ENCODE measurements at places on chromosomes 2 and 18.

- peaks cover 17% of the 10 kb centered on the region for H3K27me3 ChIP-seq
- no peaks in the 10 kb centered on the region for H3K36me3 ChIP-seq
- DNase-seq, result no peak
- H3K4me3 ChIP-seq, result no peak overlapping the region
These were observed 263.2 kb downstream of the TGIF1 start for GRCh38 chr18:3713166-3713565.

DNA sequence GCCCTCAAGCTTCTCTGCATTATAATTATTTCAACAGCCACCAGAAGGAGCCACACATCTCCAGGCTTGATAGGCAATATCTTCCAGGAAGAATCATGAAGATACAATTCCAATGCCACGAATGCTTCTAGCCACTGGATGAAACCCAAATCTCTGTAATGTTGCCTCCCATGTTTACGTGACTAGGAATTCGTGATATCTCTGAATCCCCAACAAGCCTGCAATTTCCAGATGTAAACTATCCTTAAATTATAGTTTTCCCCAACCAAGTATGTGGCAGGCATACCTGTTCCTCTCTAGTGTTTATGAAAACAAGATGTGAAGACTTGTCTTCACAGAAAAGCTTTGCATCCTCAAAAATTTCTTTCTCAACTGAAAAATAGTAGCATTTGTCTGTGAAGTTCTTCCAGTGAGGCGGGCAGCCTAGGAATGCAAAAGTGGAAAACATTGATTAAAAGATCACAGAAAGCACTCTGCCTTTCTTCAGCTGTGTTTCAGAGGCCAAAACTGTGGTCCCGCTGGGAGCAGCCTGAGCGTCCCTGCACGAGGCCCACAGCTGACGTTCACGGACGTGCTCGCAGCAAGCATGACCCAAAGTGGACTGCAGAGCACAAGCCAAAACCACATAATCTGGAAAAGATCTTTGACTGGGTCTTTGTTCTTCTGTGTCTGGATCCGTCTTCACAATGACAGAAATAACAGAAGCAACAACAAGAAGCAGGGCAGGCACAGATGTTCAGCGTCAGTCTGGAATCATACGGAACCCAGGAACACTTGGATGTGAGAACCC lies 65.1 kb upstream of the THOC1 start:
- no peak overlapping the region for H3K27ac ChIP-seq
- no peaks in the 10 kb centered on the region for H3K36me3 ChIP-seq
- DNase-seq, result no peak
- H3K27me3 ChIP-seq, result peaks cover 6% of the 10 kb centered on the region
- no peaks in the 10 kb centered on the region for H3K4me1 ChIP-seq
- H3K4me3 ChIP-seq, result no peak overlapping the region

DNA sequence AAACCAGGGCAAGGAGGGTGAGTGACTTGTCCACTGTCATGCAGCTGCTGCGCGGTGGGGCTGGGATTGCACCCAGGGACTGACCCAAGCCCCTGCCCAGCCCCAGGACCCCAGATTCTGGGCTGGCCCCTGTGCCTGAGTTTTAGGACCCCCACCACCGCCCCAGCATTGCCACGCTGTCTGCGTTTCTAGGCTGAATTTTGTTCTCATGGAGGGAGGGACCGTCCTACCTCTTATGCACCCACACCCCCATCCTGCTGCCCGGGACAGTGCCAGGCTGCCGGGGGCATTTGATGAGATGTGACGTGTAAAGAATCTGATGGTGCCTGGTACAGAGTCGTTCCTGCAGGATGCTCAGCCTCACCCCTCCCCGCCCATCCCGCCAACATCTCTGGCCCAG lies 111.0 kb upstream of the ODC1 start:
- no peak overlapping the region for H3K4me3 ChIP-seq
- no peaks in the 10 kb centered on the region for H3K27me3 ChIP-seq
- peaks cover 6% of the 10 kb centered on the region for H3K36me3 ChIP-seq
- H3K4me1 ChIP-seq, result no peaks in the 10 kb centered on the region

DNA sequence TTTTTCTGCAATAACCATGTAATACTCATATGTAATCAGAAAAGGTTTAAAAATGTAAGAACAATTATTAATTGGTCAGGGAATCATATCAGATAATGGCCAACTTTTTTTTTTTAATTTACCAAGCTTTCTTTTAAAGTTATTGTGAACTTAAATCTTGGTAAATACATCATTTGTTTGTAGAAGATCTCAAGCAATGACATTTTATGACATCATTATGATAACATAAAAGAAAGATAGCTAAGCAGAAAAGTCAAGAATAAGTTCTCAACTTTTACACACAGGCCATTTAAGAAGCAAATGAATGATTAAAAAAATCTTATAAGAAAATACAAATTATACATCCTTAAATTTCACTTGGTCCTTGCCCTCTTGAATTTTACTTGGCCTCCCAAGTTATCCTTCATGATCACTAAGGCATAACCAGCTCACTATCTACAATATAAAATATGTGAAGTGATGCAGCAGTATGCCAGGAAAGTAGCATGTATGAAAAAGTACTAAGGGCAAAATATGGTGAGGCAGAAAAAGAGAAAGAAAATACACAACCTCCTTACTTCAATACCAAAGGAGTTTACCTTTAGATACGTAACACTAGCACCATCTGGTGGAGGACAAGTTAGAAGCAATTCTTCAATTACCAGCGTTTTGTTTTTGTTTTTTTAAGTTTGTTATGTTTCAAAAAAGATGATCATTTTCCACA lies 116.6 kb downstream of the SRBD1 start:
- H3K4me3 ChIP-seq, result no peak overlapping the region
- no peaks in the 10 kb centered on the region for H3K27me3 ChIP-seq
- peaks cover 1% of the 10 kb centered on the region for H3K36me3 ChIP-seq
- peaks cover 17% of the 10 kb centered on the region for H3K4me1 ChIP-seq
- no peak for DNase-seq

DNA sequence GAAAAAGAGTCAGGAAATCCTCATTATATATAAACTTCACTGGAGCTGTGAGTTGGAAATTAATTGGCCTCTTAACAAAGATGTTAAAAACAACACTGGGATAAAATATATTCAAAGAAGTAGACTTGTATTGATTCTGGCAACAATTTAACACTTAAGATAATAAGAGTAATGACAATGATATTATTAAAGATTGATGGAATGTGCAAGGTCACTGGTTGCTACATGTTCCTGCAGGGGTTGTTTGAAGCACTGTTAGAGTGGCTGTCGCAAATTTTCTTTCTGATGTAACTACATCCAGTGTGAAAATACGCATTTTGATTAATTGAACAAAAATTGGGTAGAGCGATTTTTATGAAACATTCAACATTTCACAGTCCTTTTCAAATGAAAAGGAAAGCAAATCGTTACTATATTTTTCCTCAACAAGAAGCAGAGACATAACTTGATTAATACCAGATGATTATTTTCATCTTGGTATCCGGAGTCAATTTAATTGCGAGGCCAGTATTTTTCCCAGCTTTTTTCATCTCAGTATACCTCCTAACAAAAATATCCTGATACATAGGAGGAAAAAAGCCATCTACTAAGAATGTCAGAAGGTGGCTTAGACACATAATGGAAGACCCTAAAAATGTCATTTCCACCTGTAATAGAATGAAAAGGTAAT lies 6.1 kb downstream of the PTGR3 start:
- H3K36me3 ChIP-seq, result peaks cover 25% of the 10 kb centered on the region
- DNase-seq, result no peak
- peaks cover 33% of the 10 kb centered on the region for H3K4me1 ChIP-seq
- no peak overlapping the region for H3K4me3 ChIP-seq
- peaks cover 30% of the 10 kb centered on the region for H3K27me3 ChIP-seq
- no peak overlapping the region for H3K27ac ChIP-seq

DNA sequence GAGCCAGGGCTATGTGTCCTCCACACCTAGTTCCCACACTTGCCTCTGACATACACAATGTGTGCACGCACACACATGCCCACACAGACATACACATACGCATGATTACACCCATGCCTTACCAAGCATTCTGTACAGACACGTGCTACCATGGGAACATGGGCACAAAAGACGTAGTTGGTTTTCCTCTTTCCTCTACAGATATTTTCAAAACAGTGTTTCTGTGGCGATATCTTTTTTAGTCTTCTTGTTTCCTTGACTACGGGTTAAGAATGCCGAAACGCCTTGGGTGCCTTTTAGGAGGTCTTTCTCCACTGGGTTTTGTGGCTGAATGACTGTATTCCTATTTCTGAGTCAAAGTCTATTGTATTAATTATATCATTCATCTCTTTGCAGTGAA lies 75.5 kb upstream of the SPTBN1 start:
- no peak for DNase-seq
- no peak overlapping the region for H3K27ac ChIP-seq
- H3K36me3 ChIP-seq, result no peaks in the 10 kb centered on the region
- no peaks in the 10 kb centered on the region for H3K4me1 ChIP-seq
- H3K27me3 ChIP-seq, result peaks cover 7% of the 10 kb centered on the region
- no peak overlapping the region for H3K4me3 ChIP-seq

DNA sequence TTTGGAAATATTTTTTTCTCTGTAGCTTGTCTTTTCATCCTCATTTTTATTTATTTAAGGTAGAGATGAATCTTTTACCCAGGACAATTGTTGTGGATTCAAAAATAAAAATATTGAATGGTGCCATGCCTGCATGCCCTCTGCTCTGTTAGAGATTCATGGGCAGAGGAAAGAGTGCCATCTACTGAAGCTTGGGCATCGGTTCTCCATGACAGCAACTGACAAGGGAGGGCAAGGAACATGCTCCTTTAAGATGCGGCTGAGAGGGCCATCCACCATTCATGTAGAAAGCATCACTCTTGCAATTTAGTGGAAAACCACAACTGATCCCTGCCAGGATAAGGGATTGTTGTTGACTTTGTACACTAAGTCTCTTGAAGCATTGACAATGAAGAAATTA lies 79.9 kb downstream of the PARD3B start:
- no peaks in the 10 kb centered on the region for H3K4me1 ChIP-seq
- no peak for DNase-seq
- H3K36me3 ChIP-seq, result no peaks in the 10 kb centered on the region
- H3K4me3 ChIP-seq, result no peak overlapping the region

DNA sequence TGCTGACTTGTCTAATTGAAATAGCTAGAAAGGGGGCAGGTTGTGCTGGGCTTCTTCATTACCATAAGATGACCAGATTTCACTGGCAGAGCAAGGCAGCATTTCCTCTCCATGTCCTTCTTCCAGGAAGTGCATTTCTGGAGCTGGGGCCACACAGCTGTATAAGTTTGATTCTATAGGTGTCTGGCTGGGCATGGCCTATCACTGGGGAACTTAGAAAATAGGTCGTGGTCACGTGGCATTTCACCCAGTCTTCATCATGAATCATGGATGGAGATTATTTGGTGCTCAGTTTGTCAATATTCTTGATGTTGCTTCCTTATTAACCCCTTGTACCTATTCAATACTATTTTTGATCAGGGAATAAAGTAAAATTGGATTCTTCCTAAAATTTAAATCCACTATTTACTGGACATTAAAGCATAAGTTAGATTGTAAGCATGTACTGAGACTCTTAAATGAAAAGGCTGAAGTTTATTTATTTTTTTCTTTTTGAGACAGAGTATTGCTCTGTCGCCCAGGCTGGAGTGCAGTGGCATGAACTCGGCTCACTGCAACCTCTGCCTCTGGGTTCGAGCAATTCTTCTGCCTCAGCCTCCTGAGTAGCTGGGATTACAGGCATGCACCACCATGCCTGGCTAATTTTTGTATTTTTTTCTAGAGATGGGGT lies 49.5 kb upstream of the TMEM87B start:
- DNase-seq, result no peak
- no peak overlapping the region for H3K4me3 ChIP-seq

- no peak overlapping the region for H3K27ac ChIP-seq
- H3K27me3 ChIP-seq, result no peaks in the 10 kb centered on the region
- no peaks in the 10 kb centered on the region for H3K4me1 ChIP-seq
These were observed 1080.8 kb upstream of the PIK3C3 start for GRCh38 chr18:40874233-40874632.

DNA sequence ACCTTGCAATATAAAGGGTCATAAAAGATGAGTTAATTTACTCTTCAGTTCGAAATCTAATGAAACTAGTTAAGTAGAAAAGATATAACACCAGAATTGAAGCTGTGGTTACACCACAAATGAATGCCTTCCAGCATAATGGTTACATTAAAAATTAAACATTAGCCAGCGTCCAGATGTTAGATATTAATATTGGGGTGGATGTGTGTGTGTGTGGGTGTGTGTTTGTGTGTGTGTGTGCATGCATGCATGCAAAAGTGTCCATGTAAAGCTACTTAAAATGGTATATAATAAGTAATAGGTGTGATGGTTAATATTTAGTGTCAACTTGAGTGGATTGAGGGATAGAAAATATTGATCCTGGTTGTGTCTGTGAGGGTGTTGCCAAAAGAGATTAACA lies 170.4 kb upstream of the FN1 start:
- peaks cover 5% of the 10 kb centered on the region for H3K27me3 ChIP-seq
- no peak overlapping the region for H3K4me3 ChIP-seq
- no peaks in the 10 kb centered on the region for H3K4me1 ChIP-seq
- H3K27ac ChIP-seq, result no peak overlapping the region
- H3K36me3 ChIP-seq, result no peaks in the 10 kb centered on the region
